AML-193 (cell line): ENCODE measurements at places on chromosomes 2 and 18.
A peak's percentile ranks its signal among the peaks of the same experiment; 100 is the strongest.

GRCh38 chr18:58175122-58175785 lies 131.2 kb downstream of the NEDD4L start:
- no peak for DNase-seq

GRCh38 chr18:45522371-45522770 lies 92.9 kb upstream of the SLC14A2 start:
- DNase-seq, result no peak

- DNase-seq, result no peak
These were observed 62.4 kb upstream of the TNP1 start for GRCh38 chr2:216922175-216922780.

DNA sequence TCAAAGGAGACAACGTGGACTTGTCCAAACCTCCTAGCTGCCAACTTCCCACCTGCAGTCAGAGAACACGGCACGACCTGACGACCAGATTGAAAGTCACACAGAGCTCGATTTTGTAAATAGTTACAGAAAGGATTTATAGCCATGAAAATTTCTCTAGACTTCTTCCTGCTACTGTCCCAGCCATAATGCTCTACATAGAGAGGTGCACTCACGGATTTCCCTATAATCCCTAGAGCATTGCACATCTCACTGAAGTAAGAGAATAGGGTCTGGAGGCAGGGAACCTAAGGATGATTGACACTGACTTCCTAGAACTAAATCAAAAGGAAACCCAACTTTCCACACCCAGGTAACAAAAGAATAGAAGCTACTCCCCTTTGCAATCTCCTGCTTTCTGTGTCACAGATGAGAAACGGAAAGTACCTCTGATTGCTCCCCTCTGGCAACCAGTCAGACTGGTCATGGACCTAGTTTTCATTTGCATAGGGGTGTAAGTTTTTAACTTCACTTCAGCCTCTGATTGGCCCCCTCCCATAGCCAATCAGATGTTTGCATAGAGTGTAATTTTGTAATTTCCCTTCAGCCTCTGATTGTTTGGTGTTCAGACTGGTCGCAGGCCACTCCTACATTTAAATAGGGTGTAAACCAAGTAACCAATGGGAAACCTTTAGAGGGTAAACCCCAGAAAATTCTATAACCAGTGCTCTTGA lies 58.6 kb upstream of the FBXO11 start:
- DNase-seq, result no peak

GRCh38 chr2:161436411-161436810 lies 20.3 kb downstream of the TBR1 start:
- DNase-seq, result no peak

- no peak for DNase-seq
These were observed 63.1 kb downstream of the CYP26B1 start for GRCh38 chr2:72084584-72084976.

- DNase-seq, result no peak
These were observed 77.2 kb upstream of the NDUFV2 start for GRCh38 chr18:9025091-9025838.

- DNase-seq, result no peak
These were observed 370.8 kb downstream of the TMEM182 start for GRCh38 chr2:103132536-103133217.

DNA sequence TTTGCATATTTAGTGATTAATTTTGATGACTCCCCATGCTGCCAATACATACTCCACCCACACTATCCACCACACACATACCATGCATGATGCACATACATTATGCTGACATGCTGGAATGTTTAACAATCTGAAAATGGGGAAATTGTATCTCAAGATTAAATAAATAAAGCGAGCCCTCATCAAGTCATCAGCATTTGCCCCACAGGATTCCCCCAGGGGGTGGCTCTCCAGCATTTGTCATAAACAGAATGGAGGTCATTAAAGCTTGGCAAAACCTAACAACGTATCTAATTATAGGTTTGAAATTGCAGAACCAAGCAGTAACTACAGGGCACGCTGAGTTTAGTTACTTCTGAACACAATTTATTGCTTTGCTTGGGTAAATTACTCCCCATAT lies 141.2 kb upstream of the TACR1 start:
- no peak for DNase-seq

DNA sequence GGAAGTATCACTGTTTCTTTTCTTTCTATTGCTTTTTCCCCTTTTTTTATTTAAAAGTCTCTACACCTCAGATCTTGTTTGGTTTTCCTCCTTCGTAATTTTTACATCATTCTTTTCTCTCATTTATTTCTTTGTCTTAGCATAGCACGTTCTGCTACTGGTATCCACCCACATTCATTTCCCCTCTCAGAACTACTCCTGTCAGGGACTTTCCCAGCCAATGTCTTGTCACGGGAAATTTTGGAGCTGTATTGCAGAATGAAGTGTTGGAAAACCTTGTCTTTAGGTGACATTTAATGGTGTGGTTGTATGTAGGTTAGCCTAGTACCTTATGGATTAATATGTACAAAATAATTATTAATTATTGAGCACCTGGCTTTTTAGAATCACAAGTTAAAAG lies 34.0 kb downstream of the TTLL4 start:
- no peak for DNase-seq

- DNase-seq, result no peak
These were observed 9.0 kb downstream of the SNORC start for GRCh38 chr2:232878855-232879617.

GRCh38 chr2:226135861-226136548 lies 663.6 kb downstream of the IRS1 start:
- no peak for DNase-seq

GRCh38 chr18:51076503-51076902 lies 46.5 kb downstream of the SMAD4 start:
- no peak for DNase-seq

DNA sequence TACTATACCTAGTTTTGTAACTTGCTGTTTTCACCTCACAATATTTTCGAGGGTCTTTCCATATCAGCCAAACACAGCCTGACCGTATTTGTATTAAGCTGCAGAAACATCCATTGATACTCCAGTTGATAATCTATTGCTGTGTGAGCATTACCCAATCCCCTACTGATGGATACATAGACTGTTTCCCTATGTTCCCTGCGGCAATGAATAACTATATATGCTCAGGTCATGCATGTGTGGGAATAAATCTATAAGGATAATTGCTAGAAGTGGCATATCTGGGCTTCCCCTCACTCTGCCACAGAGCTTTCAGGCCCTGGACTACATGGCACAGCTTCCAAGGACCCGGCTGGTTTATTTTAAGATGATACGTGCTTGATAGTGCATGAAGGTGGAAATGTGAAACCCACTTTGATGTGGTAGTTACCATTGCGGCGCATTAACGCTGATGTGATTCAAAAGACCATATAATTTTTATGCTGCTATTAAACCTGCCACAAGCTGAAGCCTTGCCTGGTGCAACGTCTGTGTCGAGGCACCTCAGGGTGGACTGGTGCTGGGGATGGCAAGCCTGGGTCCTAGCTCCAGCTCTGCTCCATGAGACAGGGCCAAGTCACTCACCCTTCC lies 130.8 kb upstream of the MSH6 start:
- DNase-seq, result no peak

GRCh38 chr2:173830170-173830569 lies 135.0 kb downstream of the SP3 start:
- DNase-seq, result no peak

DNA sequence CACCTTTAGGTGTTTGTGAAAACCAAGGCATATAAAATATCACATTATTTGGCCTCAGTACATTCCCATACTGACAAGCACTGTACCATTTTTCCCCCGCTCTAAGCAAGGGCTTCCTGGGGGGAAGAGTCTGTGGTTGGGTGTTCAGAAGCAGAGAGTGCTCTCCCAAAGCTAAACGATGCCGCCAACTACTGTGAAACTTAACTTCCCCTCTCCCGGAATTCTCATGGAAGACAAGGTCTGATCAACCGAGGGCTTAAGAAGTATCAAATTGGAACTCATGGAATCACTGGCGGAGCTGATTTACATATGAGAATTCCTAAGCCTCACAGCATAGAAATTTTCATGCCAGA lies 433 bp upstream of the MFF start:
- peak; percentile 32 for DNase-seq

- no peak for DNase-seq
These were observed 5.0 kb downstream of the SP9 start for GRCh38 chr2:174339561-174340399.

- peak; percentile 76 for DNase-seq
These were observed 276.9 kb upstream of the SKOR2 start for GRCh38 chr18:47528343-47528742.
